ENCODE measurements at places on chromosomes 3 and 15.

- no peaks in the 10 kb centered on the region for H3K27me3 ChIP-seq
- no peak overlapping the region for H3K4me3 ChIP-seq
- DNase-seq: no peak
- H3K27ac ChIP-seq: no peak overlapping the region
- H3K4me1 ChIP-seq: peaks cover 14% of the 10 kb centered on the region
These were observed 36.2 kb downstream of the UMPS start for GRCh38 chr3:124766113-124767095.

DNA sequence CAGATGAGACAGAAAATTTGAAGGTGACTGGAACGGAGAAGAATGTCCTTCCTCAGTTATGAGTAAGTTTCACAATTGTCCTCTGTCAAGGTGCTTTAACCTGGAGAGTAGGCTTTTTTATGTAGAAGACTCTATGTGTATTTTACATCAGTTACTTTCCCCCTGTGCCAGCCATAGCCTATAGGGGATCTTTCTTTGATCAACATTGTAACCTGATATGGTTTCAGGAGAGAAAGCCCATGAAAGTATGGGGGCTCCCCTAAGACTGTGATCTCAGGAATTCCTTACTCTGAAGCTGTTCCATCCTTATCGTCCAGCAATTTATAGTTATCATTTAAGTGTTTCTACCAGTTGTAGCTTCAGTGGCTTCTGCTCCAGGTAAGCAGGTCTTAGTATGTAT lies 1076.3 kb upstream of the EPHA6 start:
- no peak overlapping the region for H3K27ac ChIP-seq
- no peaks in the 10 kb centered on the region for H3K36me3 ChIP-seq
- no peaks in the 10 kb centered on the region for H3K4me1 ChIP-seq
- H3K27me3 ChIP-seq: no peaks in the 10 kb centered on the region
- no peak for DNase-seq

- no peaks in the 10 kb centered on the region for H3K4me1 ChIP-seq
- H3K36me3 ChIP-seq: no peaks in the 10 kb centered on the region
These were observed 138.6 kb downstream of the FBLN2 start for GRCh38 chr3:13687517-13687943.

- DNase-seq: no peak
- H3K27me3 ChIP-seq: no peaks in the 10 kb centered on the region
- H3K4me1 ChIP-seq: no peaks in the 10 kb centered on the region
- H3K36me3 ChIP-seq: no peaks in the 10 kb centered on the region
- H3K27ac ChIP-seq: no peak overlapping the region
These were observed 49.6 kb downstream of the ECT2 start for GRCh38 chr3:172800156-172800555.

GRCh38 chr3:160402221-160403027 lies 3.0 kb downstream of the SMC4 start:
- H3K4me1 ChIP-seq: peaks cover 20% of the 10 kb centered on the region
- no peaks in the 10 kb centered on the region for H3K27me3 ChIP-seq
- H3K4me3 ChIP-seq: no peak overlapping the region
- DNase-seq: no peak
- no peak overlapping the region for H3K27ac ChIP-seq
